Activated naive CD4-positive, alpha-beta T cell treated with anti-CD3 and anti-CD28 coated beads, Interleukin-2, amount 50 U/mL, for 16 hours (primary cell): ENCODE measurements at places on chromosomes 11 and 22.

DNA sequence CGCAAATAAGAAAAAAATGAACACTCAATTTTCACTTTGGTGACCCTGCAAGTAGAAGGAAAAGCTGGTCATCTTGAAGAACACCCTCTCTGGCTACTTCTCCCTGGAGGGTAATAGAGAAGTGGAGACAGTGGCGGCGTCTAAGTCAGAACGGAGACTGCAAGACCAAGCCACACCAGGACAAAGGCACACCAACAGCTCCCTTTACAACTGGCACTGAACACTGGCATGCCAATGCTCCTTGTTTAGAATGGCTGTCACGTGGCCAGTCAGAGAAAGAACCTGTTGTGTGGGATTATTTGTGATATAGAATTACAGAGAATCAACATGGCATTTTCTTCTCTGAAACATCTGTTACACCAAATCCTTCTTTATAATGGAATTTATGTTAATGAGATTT lies 61.3 kb upstream of the YPEL1 start:
- no peak for DNase-seq

- no peak for DNase-seq
Observed at GRCh38 chr22:23846081-23846469, 7.3 kb upstream of the DERL3 start.

DNA sequence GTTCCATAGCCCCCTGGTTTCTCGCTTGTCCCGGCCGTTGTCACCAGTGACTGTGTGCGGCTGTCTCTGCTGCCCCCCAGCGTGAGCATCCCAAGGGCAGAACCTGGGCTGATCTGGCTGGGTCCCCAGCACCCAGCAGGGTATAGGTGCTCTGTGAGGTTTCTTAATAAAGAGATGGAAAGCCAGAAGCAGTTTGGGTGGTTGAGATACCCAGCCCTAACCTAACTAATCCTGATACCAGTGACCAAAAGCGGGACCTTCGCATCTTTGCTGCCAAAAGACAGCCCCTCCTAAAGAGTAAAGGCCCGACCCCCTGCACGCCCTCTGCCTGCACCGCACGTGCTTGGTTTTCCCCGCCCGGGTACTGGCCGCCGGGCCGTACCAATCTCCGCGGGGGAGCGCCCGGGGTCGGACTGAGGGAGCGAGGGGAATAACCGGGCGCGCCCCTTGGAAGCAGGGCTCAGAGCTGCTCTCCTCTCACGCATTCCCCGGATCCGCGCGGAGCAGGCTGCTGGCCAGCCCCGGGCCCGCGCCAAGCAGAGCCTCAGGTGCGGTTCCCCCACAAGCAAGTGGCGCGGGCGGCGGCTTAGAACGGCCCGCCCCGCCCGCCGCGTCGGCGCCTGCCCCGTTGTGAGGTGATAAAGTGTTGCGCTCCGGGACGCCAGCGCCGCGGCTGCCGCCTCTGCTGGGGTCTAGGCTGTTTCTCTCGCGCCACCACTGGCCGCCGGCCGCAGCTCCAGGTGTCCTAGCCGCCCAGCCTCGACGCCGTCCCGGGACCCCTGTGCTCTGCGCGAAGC lies at the start of gene DGAT2:
DGAT2 (plus strand) TSS at position 667 of the 797 bp plus-strand sequence. CDS start 214 bp downstream, outside the sequence.
- peak; percentile 83 for DNase-seq

- peak; percentile 4 for DNase-seq
Observed at GRCh38 chr22:48498526-48499331, 1328.9 kb downstream of the BRD1 start.

DNA sequence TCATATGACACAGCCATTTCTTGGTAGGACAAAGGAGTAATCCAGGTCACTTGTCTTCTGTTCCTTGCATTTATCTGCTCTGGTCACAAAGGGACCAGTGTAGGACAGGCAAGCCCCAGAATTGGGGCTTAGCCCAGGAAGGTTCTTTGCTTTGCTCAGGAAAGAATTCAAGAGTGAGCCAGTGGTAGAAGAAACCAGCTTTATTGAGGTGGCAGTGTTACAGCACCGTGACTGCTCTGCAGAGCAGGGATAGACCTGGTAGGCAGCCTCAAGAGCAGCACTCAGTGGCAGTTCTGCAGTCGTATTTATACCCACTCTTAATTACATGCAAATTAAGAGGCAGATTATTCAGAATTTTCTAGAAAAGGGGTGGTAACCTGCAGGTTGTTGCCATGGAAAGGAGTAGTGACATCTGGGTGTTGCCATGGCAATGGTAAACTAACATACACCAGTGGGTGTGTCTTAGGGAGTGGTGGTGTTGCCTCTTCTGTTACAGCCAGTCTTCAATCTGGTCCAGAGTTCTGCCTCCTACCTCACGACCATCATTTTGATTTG lies 84.9 kb upstream of the RAB1B start:
- DNase-seq, result no peak
